ENCODE measurements at places on chromosomes 3 and 15.

GRCh38 chr3:14598143-14598569 is 53.4 kb upstream of the CCDC174 start:
- DNase-seq = peak; percentile 13

DNA sequence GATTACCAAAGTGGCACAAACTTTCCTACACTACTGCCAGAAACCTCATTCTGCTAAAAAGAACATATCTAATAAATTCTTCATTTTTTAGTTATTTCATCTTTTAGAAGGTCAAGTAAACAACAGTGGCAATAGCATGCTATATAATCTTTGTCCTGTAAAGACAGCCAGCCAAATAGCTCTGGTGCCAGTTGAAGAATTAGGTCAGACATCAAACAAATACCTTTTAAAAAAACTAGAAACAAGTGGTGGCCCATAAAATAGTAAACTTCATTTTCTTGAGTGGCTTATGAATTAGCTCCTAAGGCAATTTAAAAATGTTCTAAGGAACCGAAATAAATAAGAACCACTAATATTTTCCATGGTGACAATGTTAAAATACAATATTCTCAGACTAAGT is 19.5 kb downstream of the CCDC14 start:
- DNase-seq = no peak

GRCh38 chr15:31419820-31420219 is 93.2 kb downstream of the KLF13 start:
- DNase-seq = no peak

- DNase-seq = no peak
These were observed 16.4 kb upstream of the SKIC8 start for GRCh38 chr15:78315686-78316282.

DNA sequence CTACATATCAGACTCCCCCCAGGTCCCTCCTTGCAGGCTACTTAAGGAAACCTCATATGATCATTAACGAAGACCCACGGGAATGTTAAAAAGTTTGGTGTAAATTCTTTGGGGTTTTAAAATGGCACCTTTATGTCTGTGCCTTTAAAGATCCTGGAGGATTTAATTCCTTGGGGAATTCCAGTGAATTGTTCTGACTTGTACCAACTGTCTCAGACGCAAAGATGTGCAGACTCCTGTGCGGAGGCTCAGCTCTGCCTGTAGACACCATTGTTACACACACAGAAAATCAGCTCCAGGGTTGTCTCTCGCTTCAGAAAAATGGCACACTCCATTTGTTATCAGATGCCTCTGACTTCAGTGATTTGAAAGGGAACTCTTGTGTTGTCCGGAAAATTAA is 414.4 kb upstream of the CFAP20DC start:
- no peak for DNase-seq

DNA sequence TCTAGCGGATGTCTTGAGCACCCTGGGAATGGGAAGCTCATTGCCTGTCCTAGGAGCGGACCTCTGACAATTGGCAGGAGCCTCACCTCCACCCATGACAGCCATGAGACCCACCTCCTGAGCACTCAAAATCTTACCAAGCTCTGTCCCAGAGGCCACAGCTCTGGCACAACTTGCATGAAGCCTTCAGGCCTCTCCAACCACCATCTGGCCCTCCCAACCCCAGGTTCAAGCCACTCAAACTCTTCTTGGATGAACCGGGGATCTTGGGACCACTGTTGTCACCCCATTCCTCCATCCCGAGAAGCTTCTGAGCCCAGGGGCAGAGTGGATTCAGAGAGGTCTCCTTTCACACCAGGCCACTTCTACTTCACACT is 1.5 kb downstream of the VIPR1 start:
- no peak for DNase-seq

GRCh38 chr3:72161881-72162595 is 377.1 kb upstream of the PROK2 start:
- no peak for DNase-seq

DNA sequence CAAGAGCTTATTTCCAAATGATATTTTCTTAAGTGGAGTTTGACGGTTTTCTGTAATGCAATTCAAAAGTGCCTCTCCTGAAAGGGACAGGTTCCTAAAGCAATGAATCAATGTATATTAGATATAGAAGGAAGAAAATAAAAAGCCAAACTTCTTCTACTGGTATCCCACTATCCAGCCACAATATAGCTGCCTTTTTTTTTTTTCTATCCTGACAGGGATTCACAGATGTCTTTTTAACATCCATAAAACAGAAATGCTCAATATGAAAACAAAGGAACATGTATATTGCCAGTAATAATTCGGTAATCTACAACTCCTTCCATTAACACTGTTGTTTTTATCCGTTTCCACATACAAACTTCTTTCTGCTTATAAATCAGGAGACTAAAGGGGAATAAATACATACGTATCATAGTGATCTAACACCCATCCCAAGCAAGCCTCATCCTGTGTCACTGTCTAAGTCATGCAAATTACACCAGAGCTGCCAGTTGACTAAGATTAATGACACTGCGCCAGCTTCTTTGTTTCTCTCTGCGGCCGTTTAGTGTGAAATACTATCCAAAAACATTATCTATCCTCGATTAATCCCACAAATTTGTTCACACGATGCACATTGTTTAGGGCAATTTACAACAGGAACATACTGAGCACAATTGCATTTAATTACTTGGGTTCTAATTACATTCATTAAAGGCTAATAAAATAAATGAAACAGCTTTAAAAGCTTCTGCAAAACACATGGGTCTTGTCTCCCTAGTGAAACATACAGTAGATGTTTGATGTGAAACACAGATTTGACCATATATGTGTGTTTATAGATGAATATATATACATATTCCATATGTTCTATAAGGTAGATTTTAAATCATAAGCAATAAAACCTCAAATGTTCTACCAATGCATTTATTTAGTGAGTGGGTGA is 51.9 kb upstream of the CDIN1 start:
- no peak for DNase-seq

DNA sequence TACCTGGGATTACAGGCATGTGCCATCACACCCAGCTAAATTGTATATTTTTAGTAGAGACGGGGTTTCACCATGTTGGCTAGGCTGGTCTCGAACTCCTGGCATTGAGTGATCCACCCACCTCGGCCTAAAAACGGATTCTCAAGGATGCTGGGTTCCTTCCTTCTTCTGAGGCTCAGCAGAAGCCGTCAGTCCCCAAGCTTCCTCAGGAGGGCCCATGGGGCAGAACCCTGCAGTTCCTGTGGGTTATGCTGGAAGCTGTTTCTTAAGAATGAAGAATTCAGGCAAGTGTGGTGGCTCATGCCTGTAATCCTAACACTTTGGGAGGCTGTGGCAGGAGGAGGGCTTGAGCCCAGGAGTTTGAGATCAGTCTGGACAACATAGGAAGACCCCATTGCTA is 29.0 kb upstream of the ZNF710 start:
- no peak for DNase-seq

DNA sequence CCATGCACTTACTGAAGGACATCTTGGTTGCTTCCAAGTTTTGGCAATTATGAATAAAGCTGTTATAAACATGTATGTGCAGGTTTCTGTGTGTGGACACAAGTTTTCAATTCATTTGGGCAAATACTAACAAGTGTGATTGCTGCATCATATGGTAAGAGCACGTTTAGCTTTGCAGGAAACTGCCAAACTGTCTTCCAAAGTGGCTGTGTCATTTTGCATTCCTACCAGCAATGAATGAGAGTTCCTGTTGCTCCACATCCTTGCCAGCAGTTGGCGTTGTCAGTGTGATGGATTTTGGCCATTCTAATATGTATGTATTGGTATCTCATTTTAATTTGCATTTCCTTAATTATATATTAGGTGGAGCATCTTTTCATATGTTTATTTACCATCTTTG is 280.1 kb downstream of the SV2B start:
- DNase-seq = no peak

DNA sequence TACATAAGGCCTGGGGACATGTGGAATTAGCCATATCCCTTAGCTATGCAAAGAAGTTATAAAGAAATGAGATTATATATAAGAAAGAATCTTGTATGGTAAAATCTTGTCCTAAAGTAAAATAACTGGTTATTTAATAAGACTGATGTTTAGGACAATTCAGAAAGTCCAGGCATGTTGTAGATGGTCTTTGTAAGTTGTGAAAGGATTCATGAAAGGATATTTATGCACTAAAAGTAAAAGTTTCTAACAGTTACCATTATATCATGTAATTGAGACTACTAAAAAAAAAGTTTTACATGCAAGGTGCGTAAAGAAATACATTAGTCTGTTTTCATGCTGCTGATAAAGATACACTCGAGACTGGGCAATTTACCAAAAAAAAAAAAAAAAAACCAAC is 146.3 kb downstream of the FMN1 start:
- DNase-seq = no peak

DNA sequence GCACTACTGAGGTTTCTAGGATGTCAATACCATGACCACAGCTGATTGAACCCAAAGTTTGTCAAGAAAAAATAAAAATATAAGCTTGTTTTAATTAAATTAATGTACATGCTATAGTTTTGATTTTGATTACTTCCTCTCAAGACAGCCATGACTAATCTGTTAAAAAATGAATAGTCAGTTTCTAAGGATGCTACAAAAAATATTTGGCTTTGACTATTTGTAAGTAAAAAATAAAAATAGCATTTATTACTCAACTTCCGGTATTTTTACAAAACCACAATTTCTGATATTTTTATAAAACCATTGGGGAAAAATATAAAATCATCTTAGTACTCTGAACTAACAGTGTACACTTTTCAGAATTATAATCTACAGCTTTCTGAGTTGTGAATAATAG is 12.1 kb upstream of the TEX9 start:
- DNase-seq = no peak

- DNase-seq = no peak
These were observed 4.3 kb downstream of the ISL2 start for GRCh38 chr15:76340803-76341365.

DNA sequence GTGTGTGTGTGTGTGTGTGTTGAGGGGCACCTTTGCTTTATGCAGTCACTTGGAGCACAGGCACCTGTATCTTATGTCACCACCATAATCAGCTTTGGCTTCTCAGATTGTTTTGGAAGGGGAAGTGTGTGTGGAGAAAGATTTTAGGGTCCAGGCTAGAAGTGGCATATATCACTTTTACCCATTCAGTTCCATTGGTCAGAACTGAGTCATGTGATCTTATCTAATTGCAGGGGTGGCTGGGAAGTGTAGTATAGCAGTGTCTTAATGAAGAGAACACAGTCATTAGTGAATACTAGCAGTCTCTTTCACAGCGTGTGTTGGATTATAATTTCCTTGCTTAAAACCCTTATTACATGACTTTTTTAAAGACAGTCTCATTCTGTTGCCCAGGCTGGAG is 20.6 kb downstream of the NCK1 start:
- DNase-seq = no peak

GRCh38 chr15:49852756-49853155 is 231.9 kb downstream of the DTWD1 start:
- DNase-seq = no peak

- no peak for DNase-seq
These were observed 87.1 kb downstream of the ARNT2 start for GRCh38 chr15:80491163-80491847.

- no peak for DNase-seq
These were observed 24.2 kb downstream of the NBEAL2 start for GRCh38 chr3:47003461-47004368.

- no peak for DNase-seq
These were observed 225.8 kb downstream of the TAFA4 start for GRCh38 chr3:68706536-68706935.

GRCh38 chr3:113124256-113124830 is 87.0 kb upstream of the BOC start:
- DNase-seq = no peak

DNA sequence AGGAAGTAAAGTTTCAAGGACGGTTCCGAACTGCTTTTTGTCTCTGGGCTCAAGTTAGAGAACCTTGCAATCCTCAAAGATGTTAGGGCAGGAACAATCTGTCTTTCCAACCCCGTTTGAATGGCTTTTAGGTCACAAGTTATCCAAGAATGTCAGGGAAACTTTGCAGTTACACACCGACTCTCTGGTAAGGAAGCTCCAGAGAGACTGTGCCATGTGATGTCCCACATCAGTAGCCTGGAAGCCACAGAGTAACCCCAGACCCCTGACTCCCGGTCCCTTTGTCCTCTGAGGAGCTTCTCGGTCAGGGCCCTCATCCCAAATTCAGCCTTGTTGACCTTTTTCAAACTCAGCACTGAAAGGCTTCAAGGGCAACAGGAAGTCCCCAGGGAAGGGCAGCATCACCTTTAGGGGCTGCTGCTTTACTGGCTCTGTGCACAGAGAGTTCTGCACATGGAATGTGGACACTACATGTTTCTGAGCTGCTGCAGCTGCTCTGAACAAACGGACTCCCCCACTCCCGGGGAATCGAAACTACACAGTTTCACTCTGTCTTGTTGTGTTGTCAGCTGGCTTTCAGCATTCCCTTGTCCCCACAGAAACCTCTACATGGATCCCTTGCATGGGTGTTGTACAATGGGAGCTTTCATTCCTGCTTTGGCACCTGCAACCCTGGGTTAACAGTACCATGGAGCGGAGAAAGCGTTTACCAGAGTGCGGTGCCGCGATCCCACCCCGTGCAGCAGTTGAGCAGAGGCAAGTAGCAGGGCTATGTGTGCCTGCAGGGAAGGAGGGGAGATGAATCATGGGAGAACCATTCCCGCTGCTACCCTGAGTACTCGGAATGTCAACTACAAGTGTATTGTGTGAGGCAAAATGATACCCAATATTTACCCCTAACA is 408.2 kb upstream of the THBS1 start:
- DNase-seq = no peak

- DNase-seq = no peak
These were observed 84.9 kb upstream of the SPATA12 start for GRCh38 chr3:56975567-56975966.

DNA sequence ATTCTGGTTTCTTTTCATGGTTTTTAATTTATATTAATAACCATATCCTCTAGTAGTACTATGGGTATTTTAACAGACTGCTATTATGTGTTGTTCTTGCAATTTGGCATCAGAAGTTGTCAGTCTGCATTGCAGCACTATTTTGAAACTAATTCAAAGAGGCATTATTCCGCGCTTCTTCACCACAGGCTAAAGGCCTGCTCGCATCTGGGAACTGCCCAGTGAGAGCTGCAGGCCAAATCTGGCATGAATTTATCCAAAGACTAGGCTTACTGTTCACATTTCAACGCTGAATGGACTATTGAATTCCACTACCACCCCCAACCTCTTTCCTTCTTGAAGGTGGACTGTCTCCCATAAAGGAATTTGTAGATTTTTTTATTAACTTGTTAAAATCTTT is 310.4 kb upstream of the NR2F2 start:
- no peak for DNase-seq

DNA sequence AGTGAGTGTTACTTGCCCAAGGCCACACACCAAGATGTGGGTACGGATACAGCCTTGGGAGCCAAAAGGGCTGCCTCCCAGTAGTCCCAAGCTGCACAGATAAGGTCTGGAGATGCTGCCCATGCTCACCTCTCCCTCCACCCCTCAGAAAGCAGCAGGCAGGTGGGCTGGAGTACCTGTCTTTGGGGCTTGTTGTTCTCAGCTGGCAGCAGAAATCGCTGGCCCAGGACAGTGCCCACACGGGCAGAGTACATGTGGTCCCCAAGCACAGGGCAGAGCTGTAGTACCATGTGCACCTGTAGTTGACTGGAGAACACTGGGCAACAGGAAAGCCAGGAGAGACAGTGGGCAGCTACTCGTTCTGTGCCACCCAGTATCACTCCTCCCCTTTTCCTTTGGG is 5.0 kb downstream of the RPUSD3 start:
- DNase-seq = no peak
